ENCODE measurements at places on chromosomes 4 and X. TPM values are rescaled to one million over a fixed set of nuclear protein-coding genes. Genes with fewer than 3 reads are reported as not detected.

The IL15 gene
- 1.2 TPM for total RNA-seq

The RHOXF1 gene
- not detected for total RNA-seq

The LANCL3 gene
- 1.2 TPM for total RNA-seq

The GLRA3 gene
- total RNA-seq = 6.1 TPM

The MSX1 gene
- 2.9 TPM for total RNA-seq

The GC gene
- total RNA-seq = not detected

The FAM47E gene
- 4.1 TPM for total RNA-seq

The LRIT3 gene
- not detected for total RNA-seq

The ARHGEF6 gene
- total RNA-seq = 8.6 TPM

The ARMCX1 gene
- total RNA-seq = 120 TPM

The GATA1 gene
- under 0.01 TPM for total RNA-seq

The ETNPPL gene
- 0.41 TPM for total RNA-seq

The GAGE12H gene
- not detected for total RNA-seq

The TBC1D9 gene
- 68.1 TPM for total RNA-seq

The DRD5 gene
- 2.0 TPM for total RNA-seq

The LEF1 gene
- 6.1 TPM for total RNA-seq

The VEGFD gene
- not detected for total RNA-seq

The ARMCX4 gene
- 9.4 TPM for total RNA-seq

The UGT2B15 gene
- total RNA-seq = not detected

The DMRTC1B gene
- 0.41 TPM for total RNA-seq

The ZNF157 gene
- 4.9 TPM for total RNA-seq

The SMPX gene
- not detected for total RNA-seq

The C4orf50 gene
- 12.2 TPM for total RNA-seq

The SH3BP2 gene
- total RNA-seq = 19.6 TPM

The GAR1 gene
- 3.7 TPM for total RNA-seq

The SLC16A2 gene
- 13.0 TPM for total RNA-seq

The PRMT9 gene
- 13.0 TPM for total RNA-seq

The LRCH2 gene
- 57.1 TPM for total RNA-seq

The STATH gene
- total RNA-seq = not detected

The SPIN2A gene
- 2.0 TPM for total RNA-seq

The SSX3 gene
- not detected for total RNA-seq

The OFD1 gene
- total RNA-seq = 15.9 TPM
